ENCODE measurements at places on chromosomes 5 and 9. TPM values are rescaled to one million over a fixed set of nuclear protein-coding genes. Genes with fewer than 3 reads are reported as not detected.

GRCh38 chr9:129459547-129460322, 161.2 kb downstream of the C9orf50 start:
- DNase-seq: no peak

DNA sequence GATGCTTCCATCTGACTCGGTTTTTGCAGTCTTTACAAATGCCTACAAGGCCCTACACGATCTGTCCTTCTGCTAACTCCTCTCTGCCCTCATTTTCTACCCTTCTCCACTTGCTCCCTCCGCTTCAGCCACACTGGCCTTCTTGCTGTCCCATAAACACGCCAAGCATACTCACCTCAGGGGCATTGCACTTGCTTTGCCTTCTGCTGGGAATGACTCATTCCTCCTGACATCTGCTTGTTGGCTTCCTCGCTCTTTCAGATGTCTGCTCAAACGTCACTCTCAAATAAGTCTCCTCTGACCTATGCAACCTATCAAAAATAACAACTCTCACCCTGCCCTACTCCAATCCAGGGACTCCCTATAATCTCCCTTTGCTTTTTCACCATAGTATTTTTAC, 28.2 kb downstream of the CDC25C start:
- peak; percentile 13 for DNase-seq

DNA sequence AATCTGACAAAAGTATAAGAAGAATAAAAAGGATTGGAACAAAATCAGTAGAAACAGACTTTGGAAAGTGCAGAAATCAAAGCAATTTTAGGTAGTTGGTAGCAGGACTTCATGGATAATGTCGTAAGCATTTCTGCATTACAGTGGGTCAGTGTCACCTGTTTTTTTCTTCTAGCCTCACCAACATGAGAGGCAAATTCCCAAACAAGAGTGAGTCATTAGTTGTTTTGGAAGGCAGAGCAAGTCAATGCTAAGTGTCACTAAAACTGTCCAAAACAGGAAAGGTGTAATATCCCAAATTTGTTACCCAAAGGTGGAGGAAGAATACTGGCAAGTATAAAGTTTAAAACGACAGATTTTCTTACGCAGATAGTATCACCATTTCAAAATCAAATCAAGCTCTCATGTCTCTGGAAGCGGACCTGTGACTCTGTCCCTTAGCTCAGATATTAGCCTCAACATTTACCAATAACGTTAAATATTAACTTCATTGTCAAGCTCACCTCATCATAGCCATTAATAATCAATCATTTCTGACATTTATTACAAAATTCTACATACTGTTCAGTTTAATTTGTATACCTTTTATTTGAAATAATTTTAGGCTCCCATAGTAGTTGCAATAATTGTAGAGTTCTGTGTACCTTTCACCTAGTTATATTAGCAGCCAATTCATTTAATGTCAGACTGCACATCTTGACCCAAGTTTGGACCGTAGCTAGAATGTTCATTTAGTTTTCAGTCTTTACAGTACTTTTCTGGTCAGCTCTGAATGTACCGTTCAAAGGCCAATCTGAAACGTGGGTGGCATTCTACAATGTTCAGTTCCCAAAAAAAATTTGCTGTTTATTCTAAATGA, 901.2 kb upstream of the COX7C start:
- DNase-seq: no peak

The RETREG1 gene
- total RNA-seq: 49.3 TPM

GRCh38 chr5:32563614-32564013, 21.7 kb upstream of the SUB1 start:
- DNase-seq: no peak

DNA sequence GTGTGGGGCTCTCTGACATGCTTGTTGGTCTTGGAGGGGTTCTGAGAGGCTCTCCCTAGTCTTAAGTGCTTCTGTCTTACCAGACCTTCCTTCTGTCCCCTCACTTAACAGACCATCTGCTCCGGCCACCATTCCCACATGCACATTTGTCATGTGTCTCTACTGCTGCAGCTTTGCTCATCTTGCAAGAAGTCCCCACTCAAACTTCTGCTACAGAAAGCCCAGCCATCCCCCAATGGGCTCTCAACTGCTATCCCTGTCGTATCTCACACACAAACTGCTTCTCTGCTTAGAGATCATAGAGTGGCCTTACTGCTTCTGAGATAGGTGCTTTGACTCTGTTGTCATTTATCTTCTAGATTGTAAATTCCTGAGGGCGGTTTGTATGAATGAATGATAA, 69.4 kb downstream of the NUP214 start:
- DNase-seq: no peak

DNA sequence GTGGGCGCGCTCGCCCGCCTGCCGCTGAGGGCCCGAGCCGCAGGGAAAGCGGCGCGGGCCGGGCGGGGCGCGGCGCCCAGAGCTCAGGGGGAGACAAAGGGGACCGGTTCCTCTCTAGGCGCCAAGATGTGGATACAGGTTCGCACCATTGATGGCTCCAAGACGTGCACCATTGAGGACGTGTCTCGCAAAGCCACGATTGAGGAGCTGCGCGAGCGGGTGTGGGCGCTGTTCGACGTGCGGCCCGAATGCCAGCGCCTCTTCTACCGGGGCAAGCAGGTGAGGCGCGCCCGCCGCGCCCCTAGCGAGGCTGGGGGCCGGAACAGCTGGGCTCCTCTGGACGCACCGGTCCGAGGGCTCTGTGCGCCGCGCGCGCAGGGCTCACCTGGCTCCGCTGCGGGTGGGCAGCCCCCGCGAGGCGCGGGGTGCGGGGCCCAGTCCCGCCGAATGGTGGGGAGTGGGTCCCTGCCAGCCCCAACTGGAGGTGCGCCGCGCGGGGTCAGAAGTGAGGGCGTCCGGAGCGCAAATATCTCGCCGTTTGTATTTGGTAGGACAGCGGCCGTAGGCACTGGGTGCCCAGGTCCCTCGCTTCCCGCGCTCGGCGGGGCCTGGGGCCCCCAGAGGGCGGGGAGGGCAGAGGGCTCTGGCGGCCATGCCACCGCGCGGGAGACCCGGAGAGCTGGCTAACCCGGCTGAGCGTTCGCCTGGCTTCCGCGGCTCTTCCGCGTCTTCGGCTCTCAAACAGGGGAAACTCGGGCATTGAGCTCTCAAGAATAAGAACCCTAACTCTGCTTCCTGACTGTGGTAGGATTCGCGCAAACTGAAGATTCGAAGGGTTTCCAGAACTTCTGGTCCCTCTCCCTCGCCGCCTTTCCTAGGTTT, 607 bp downstream of the UHRF2 start:
- peak; percentile 7 for DNase-seq

DNA sequence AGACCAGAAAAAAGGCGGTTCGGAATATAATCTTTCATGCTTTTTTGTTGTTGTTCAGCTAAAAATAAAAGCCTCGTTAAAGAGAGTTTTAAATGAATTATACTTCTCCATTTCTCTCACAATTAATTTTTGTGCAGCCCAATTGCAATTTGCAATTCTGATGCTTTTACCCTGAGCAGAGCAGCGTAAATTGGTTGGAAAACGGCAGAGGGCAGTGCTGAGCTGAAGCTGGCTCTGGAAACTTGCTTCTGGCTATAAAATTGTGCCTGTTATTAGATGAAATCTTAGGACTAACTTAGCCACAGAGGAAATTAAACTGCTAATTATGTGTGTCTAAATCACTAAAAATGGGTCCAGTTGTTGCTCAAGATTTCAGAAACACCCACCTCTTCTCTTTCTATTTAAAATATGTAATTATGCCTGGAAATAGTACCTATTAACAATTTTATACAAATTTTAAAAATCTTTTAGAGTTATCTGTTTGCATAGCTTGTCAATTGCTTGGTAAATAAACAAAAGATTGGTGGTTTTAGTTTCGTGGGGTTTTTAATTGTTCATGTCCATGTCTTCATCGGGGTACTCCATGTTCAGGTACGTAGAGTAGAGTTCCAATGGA, 441.8 kb upstream of the TLE4 start:
- DNase-seq: peak; percentile 61

The CCDC112 gene
- 10.2 TPM for total RNA-seq

DNA sequence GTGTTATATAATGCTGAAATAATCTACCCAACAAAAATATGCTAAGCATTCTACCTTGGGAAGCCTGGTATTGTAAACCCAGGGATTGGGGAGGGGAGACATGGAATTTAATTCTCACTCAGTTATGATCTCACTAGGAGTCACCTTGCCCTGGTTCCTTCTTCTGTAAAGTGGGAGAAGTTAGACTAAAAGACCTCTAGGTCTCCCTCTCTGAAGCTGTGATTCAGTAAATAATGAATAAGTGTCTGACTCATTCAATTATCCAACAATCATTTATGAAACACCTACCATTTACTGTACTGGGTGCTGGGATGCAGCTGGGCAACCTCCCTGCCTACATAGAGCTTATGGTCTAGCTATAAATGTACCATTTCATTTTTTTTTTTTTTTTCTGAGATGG, 20.2 kb upstream of the SPARC start:
- no peak for DNase-seq

DNA sequence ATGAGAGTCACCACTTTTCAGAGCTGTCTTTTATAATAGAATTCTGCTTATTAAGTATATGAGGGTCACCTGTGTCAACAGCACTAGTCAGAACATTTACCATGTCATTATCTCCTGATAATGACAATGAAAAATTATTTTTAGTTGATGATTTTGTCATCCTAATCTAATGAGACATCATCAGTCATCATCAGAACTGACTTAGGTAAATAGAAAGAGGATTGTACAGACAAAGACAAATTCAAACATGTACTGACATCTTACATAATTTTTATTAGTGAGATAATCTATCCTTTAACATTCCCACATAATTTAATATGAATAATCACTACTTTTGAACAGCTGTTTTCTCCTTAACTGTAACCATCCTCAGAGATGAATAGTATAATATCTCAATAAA, 22.6 kb downstream of the CDH9 start:
- DNase-seq: no peak

GRCh38 chr9:76713381-76713780, 50.9 kb upstream of the PCA3 start:
- DNase-seq: no peak
